ENCODE measurements at places on chromosomes 2 and 18.

GRCh38 chr18:31268985-31269406 is 49.0 kb upstream of the DSG1 start:
- DNase-seq: no peak

- DNase-seq: no peak
Observed at GRCh38 chr18:22026362-22026761, 143.0 kb upstream of the GATA6 start.

DNA sequence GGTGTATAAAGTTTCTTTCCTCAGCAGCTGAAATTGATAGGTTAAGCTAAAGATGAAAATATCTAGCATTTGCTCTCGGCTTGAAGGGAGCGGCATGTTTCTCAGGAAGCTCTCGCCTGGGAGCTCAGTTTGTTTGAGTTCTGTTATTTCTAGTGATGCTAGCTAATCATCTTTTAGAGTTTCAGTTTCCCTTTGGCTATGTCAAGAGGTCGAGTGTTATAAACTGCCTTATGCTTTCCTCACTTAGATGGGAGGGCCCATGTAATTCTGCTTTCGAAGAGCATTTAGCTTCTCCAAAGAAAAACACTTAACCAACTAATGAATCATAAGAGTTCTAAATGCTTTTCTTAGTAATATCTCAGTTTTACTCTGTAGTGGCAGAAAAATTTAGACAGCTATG is 33.6 kb downstream of the PLCL1 start:
- no peak for DNase-seq

- DNase-seq: no peak
Observed at GRCh38 chr2:239828192-239828972, 196.8 kb downstream of the NDUFA10 start.

DNA sequence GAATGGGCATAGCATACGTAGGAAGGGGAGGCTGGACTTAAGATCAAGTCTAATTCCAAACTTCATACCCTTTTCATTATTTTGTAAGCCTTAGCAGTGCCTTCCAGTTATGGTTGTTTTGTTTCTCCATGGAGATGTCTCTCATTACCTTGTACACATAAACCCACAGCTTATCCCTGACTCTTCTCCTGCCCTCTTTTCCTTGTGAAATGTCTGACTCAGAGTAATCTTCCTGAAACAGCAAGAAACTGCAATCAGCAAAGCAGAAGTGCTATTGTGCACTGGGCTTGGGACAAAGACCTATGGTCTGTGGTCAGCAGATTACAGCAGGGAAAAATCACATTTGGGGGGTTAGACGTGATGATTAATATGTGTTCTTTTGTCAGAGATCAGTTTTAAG is 176.7 kb downstream of the IKZF2 start:
- no peak for DNase-seq

DNA sequence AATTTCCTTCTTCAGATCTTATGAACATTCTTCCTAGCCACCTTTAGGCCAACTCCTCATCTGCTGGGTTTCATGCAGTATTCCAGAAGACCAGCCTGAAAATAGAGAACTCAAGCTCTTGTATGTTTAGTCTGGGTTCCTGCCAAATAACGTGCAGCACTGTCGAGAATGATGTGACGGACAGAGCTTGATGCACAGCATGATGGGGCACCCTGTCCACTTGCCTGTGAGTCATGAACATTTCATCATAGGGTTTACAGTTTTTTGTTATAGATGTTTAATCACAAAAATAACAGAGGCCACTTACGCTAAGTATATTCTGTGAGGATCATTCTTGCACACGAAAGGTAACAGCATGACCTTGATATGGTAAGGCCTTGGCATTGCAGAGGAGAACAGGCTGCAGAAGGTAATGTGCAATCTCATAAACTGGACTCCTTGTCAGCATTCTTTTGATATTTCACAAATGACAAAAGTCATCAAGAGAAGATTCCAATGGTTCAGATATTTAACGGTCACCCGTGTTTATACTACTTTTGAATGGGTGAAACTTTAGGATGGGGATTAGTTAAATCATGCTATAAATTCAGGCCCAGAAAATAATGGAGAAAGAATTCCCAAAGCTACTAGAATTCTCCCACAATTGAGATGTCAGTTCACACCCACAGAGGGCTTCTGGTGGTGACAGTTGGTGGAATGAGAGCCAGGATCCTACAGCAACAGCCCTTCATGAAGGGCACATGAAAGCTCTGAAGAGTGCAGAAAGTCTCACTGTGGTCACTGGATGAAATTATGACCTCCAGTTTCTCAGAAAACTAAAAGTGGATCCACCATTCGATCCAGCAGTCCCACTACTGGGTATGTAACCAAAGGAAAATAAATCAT is 396.1 kb upstream of the RAB12 start:
- no peak for DNase-seq

- no peak for DNase-seq
Observed at GRCh38 chr2:180829836-180830235, 150.6 kb upstream of the UBE2E3 start.

GRCh38 chr2:174568425-174568824 is 29.2 kb downstream of the WIPF1 start:
- no peak for DNase-seq

DNA sequence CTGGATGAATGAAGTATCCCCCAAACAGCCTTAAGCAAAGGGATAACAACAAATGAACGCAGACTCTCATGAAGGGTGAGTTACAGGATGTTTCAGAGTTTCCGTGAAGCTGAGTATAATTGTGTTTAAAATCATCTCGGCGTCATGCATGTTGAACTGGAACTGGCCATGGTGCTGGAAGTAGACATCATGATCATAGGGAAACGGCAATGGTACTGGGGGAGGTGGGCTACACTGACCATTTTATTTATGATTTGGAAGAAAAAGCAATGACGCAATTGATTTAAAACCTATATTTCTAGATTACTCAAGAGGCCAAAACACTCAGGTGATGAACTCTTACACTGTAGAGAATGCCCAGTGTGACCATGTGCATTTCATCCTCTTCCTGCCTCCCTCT is 387.9 kb upstream of the MYT1L start:
- DNase-seq: no peak

DNA sequence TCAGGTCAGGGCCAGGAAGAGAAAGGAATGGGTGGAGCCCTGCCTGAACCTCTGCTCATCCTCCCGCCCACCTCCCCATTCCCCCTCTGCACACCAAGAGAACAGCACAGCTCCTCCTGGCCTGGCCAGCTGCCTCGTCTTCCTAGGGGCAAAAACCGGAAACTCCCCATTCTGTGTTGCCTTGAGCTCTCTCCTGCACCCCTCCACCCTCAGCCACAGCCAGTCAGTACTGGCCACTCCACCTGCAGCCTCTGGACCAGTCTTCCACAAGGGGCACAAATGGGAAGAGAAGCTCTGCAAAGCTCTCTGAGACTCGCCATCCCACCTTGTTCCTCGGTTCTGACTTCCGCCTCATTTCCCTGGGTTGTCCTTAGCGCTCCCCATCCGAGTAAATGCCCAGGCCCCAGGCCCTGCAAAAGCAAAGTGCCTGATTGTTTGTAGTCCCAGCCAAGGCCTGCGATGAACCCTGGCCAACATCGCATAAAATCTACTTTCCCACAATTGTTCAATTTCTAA is 39.3 kb upstream of the SLC35G4 start:
- no peak for DNase-seq

DNA sequence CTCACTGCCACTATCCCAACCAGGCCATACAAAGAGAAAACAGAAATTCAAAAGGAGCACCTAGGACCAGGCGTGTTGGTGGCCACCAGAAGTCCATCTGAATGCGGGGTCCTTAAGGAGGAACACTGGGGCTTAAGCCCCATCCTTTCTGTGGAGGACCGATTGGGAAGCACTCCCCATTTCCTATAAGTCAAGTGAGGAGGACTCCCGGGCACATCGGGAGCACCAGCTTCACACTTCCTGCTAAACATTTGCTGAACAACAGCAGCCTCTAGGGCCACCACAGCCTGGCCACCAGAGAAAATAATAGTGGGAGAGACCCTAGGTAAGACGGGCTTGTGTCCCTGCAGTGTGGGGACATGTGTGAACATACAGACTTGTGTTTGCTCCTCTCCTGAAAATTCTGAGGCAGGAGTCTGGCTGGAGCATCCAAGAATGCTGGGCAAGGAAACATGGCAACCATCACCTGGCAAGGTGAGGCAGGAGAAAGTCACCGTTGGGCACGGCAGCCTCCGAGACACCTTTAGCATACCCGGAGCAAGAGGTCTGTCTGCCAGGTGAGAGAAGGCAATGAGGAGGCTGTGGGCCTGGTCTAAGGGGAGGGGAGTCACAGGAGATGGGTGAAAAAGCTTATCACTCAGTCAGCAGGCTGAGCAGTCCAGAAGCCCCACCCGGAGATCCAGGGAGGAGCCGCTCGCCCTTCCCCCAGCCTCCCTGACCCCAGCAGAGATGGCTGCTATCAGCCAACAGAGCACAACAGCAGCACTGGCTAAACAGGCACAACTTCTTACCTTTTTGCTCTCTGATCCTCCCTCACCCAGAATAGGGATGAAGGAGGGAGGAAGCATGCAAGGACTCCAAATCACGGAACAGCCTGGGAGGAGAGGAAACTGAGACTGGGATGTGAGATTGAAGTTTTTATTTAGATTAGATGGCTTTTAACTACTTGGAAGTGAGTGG is 282.3 kb downstream of the EIPR1 start:
- no peak for DNase-seq

GRCh38 chr2:232328032-232328422 is 50.5 kb upstream of the ALPP start:
- no peak for DNase-seq

DNA sequence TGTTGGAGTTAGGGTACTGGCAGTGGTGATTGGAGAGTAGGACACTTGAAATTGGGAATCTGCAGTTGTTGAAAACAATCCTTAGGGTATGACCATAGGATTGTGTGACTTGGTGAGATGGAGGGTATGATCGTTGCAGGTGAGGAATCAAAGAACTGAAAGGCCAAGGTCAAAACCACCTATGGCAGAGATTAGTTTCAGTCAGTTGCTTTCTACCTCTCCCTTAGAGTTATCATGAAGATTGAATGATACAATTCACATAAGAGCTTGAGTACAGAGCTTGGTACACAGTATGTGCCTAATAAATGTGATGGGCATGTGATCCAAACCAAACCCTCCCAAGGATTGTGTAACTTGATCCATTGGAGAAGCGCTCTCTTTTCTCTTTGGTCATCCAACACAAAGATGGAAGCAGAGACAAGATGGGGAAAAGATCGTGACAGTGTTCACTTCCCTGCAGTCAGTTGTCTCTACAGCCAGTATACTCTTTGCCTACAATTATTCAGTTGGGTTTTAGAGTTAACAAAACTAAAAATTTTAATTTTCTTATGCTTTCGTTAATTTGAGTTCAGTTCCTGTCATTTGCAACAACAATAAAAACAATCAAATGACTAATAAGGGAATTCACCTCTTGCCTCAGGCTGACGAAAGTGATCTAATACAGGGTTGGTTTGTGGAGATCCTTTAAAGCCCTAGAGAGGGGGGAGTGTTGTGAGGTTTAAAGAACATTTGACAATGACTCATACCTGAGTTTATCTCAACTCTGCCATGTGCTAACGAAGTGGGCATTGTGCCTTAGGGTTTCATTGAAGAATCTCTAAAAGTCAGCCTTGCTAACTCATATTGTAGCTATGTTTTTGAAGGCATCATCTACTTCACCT is 14.8 kb upstream of the SMAD2 start:
- no peak for DNase-seq

DNA sequence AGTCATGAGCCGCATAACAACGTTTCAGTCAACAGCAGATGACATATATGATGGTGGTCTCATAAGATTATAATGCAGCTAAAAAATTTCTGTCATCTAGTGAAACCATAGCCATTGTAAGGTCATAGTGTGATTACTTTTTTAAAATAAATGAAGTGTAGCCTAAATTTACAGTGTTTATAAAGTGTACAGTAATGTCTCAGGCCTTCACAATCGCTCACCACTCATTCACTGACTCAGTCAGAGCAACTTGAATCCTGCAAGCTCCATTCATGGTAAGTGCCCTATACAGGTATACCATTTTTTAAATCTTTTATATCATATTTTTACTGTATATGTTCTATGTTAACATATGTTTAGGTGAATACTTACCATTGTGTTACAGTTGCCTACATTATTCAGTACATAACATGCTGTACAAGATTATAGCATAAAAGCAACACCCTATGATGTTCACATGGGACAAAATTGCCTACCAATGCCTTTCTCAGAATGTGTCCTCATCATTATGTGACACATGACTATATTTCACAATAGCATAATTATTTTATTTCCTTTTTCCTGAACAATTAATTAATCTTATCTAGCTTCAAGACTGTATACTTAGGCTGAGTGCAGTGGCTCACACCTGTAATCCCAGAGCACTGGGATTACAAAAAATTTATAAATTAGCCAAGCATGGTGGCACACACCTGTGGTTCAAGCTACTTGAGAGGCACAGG is 1115.9 kb upstream of the ZEB2 start:
- no peak for DNase-seq

GRCh38 chr2:64157792-64158191 is 13.6 kb upstream of the PELI1 start:
- DNase-seq: no peak

- no peak for DNase-seq
Observed at GRCh38 chr2:98281607-98282006, 64.6 kb upstream of the CNGA3 start.

DNA sequence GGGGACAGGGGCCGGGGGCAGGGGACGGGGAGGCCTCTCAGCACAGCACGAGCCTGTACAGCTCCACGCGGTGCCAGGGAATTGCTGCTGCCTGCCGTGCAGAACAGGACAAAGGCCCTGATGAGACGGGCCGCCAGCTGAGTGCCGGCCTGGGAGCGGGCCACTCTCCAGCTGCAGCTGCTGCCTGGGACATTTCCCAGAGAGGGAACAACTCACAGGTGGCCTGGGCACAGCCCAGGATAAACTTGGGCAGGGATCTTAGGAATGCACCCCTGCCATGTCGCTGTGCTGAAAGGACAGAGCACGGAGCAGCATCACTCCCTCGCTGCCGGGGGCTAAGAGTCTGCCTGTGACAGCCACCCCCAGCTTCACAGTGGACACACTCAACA is 38.8 kb downstream of the CENPO start:
- DNase-seq: no peak

DNA sequence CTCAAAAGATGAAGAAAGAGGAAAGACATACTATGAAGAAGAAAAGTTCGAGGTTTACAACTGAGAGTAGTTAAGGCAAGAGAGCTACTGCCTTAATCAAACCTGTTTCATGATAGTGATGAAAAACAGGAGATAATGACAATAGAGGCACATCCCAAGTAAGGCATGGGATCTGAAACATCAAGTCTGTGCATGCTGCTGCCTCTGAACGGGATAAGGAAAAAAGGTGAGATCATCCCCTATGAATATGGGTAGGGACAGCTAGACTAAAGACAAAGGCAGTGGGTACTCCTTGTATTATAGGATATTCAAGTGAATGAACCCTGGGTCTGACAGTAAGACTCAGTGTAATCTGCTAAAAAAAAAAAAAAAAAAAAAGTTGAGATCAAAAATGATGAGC is 3.0 kb downstream of the EXOC6B start:
- no peak for DNase-seq

GRCh38 chr2:86194751-86195054 is 559 bp downstream of the IMMT start:
- DNase-seq: no peak

GRCh38 chr18:62612776-62613175 is 90.0 kb downstream of the ZCCHC2 start:
- no peak for DNase-seq

Data from stimulated activated CD4-positive, alpha-beta T cell treated with anti-CD3 and anti-CD28 coated beads, TNF-alpha, amount 100 ng/mL, for 4 hours (primary cell).